Non-pigmented ciliary epithelial cell (primary cell): ENCODE measurements at places on chromosomes 16 and 17.

DNA sequence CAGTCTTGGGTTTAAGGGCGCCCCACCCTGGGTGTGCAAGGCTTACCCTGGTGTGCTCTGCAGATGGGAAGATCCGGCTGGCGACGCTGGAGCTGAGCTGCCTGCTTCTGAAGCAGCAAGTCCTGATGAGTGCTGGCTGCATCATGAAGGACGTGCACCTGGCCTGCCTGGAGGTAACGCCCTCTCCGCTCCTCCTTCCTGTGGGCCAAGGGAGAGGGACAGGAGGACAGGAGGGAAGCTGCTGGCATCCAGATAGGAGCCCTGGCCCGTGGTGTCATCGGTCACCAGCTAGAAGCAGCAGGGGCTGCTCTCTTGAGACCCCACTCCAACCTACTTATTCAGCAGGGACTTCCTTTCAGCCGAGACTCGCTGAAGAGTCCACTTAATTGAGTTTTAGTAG is 97.8 kb downstream of the CLEC16A start:
- DNase-seq = no peak

- DNase-seq = no peak
These were observed 59.8 kb downstream of the PGS1 start for GRCh38 chr17:78438271-78438691.

DNA sequence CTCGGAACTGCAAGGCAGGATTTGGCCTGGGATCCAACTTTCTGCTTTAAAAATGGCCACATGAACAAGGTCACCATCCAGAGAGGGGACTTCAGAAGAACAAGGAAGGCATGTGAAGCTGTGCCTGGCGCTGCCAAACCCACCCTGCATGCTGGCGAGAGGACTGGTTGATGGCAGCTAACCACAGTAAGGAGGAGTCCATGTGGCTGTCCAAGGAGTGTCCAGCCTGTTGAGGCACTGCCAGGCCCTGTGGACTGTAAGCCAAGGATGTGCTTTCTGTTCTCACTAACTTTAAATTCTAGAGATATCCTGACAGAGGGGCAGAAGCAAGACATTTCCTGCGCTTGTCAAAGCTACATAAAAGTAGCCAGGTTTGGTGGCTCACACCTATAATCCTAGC is 40.4 kb downstream of the CDK5R1 start:
- DNase-seq = no peak

GRCh38 chr17:36918211-36918691 is 19.0 kb upstream of the LHX1 start:
- no peak for DNase-seq

GRCh38 chr17:50181591-50182560 is 16.1 kb downstream of the SGCA start:
- DNase-seq = no peak

GRCh38 chr17:39231591-39232551 is 6.1 kb upstream of the STAC2 start:
- no peak for DNase-seq

- DNase-seq = no peak
These were observed 1.1 kb upstream of the ZNF747 start for GRCh38 chr16:30535777-30536190.

GRCh38 chr16:30760001-30760559 is 1.8 kb downstream of the CFAP119 start:
- no peak for DNase-seq

DNA sequence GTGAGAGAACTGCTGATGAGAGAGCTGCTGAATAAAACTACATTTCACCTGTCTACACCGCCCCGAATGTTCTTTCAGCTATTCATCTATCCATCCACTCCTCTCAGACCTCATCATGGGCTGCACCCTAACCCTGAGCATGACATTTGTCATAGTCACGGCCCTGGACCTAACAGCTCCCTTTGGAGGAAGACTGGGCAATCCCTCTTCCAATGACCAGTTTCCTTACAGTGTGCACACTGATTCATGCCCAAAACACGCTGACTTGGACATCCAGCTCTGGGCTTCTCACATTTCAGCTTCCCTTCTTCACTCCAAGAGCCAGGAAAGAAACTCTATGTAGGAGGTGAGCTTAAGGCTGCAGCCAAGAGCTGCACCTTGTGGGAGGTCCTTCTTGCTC is 41.8 kb upstream of the ARL4D start:
- DNase-seq = peak; percentile 77

GRCh38 chr17:60087882-60088669 is 9.4 kb upstream of the HEATR6 start:
- DNase-seq = no peak

- no peak for DNase-seq
These were observed 36.1 kb upstream of the ZCCHC14 start for GRCh38 chr16:87528690-87529579.

DNA sequence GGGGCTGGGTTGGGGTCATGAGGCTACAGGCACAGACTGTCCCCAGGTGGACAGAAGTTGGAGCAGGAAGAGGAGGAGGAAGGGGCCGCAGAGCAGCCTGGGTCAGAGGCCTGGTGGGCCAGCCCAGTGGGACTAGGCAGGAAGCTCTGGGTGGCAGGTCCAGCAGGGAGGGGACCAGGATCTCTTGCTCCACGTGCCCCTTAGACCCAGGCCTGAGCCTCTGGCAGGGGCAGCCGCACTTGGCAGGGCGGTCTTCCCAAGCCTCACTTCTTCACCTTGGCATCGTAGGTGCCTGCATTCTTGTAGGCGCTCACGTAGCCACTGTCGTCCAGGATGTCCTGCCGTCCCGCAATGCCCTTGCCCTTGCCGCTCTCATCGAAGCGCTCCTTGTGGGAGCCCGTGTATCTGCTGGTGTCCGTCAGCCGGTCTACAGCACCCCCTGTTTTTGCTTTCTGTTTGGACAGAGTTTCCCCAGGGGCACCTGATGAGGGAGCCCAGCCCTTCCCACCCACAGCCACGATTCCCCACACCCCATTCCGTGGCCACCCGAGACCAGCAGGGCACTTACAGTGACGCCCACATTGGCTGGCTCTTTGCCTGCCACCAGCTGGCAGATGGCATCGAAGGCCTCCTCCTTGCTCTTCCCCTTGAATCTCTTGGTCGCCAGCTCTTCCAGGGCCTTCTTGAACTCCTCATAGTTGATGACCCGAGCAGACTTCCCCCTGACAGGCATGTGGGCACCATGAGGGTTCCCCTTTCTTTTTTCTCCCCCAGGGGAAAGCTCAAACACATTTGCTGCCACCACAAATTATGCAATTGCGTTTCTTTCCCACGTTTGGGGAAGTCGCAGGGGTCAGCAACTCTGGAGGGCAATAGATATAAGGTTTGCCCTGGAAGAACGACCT is 3.1 kb downstream of the TPPP3 start:
- DNase-seq = no peak

DNA sequence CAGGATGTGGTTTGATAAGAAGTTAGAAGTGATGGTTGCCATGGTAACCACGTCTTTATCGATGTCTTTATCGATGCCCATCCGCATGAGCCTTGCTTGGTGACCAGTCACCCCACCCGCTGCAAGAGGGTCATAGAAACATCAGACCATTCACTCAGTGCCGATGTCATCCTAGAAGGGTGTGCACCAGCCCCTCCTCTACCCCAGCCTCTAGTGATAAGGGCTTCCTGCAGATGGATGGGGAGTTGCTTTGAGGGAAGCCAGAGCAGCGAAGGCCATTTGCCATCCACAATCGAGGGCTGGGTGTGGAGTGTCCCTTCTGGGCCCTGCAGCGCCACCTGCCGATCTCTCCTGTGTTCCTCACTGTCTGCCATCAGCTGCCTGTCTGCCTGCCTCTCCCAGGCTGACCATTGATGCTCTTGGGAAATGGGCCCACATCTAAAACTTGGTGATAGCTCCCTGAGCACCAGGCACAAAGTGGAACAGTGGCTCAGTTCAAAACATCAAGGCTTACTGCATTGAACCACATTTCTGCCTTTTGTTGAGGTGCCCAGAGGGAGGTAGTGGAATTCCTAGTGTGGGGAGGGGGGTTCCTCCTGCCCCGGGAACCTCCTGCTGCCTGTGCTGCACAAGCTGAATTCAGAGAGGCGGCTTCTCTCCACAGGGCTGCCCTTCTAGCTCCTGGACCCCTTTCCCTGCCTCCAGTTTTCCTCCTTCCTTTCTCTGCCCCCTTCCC is 8.9 kb downstream of the CALB2 start:
- DNase-seq = no peak

- DNase-seq = no peak
These were observed 192.3 kb upstream of the SALL1 start for GRCh38 chr16:51343411-51343810.

DNA sequence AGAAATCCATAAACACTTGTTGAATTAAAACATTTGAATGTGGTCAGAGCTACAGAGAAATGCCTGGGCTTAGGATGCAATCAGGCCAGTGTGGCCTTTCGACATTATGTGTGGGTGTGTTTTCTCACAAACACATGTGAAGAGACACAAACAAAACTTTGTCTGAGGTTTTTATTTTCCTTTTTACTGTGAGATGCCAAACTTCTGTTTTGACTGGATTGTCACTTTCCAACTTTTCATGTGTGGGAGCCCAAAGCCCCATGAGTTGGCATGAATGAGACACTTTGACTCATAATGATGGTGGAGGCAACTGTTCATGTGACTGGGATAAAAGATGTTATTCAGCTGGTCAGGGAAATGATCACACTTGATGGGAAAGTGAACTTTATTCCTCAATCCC is 71.9 kb upstream of the GAS7 start:
- DNase-seq = no peak

- DNase-seq = no peak
These were observed 11.2 kb upstream of the MTSS2 start for GRCh38 chr16:70696952-70697593.

DNA sequence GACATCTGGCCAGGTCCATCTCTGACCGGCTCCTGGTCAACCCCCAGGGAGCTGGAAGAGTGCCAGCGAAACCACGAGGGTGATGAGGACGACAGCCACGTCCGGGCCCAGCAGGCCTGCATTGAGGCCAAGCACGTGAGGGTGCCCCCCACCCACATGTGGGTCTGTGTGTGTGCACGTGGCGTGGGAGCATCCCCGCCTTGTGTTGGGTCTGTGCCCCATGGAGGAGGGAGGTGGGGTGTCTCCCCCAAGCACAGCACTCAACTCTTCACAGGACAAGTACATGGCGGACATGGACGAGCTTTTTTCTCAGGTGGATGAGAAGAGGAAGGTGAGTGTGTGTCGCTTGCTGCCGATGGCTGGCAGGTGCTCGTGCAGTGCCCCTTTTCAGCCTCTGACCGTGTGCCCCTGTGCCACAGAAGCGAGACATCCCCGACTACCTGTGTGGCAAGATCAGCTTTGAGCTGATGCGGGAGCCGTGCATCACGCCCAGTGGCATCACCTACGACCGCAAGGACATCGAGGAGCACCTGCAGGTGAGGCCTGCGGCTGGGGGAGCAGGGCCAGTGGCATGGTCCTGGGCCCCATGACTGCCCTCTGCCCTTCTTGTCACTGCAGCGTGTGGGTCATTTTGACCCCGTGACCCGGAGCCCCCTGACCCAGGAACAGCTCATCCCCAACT is 1.7 kb downstream of the STUB1 start:
- DNase-seq = no peak

GRCh38 chr16:24372824-24373223 is 116.7 kb downstream of the CACNG3 start:
- no peak for DNase-seq

- no peak for DNase-seq
These were observed 54.0 kb downstream of the GAS7 start for GRCh38 chr17:10144456-10144855.

DNA sequence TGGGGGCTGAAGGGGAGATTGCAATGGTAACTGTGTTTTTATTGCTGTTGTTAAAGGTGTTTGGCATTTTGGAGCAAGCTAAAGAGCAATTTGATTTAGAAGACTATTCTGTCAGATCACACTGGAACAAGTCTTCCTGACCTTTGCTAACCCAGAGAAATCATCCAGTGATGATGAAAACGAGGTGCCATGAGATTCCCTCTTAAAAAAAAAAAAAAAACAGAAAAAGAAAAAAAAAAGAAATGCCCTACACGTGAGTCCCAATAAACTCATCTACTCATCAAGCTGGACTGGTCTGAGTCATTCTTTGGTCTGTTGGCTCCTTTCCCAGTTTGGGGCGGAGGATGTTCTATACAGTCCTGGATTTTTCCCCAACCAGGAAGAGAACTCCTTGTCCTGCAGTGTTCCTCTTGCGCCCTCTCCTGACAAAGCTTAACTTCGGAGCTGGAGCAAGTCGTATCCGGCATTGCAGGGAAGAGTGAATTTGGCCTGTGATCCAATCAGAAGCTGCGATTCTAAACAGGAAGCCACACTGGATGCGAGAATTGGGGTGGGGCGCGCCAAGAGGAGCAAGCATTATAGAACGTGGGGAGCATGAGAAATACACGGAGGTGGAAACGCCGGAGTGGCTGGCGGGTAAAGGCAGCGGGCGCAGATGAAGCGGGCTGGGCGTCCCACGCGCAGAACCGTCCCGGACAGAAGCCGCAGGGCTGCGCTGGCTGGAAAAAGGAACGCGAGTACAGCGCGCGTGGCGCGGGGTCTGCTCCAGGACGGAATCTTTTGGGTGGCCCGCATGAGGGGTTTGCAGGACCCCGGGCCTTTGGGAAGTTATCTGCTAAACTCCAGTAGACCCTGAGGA is 22.4 kb upstream of the CRYM start:
- peak; percentile 99 for DNase-seq

DNA sequence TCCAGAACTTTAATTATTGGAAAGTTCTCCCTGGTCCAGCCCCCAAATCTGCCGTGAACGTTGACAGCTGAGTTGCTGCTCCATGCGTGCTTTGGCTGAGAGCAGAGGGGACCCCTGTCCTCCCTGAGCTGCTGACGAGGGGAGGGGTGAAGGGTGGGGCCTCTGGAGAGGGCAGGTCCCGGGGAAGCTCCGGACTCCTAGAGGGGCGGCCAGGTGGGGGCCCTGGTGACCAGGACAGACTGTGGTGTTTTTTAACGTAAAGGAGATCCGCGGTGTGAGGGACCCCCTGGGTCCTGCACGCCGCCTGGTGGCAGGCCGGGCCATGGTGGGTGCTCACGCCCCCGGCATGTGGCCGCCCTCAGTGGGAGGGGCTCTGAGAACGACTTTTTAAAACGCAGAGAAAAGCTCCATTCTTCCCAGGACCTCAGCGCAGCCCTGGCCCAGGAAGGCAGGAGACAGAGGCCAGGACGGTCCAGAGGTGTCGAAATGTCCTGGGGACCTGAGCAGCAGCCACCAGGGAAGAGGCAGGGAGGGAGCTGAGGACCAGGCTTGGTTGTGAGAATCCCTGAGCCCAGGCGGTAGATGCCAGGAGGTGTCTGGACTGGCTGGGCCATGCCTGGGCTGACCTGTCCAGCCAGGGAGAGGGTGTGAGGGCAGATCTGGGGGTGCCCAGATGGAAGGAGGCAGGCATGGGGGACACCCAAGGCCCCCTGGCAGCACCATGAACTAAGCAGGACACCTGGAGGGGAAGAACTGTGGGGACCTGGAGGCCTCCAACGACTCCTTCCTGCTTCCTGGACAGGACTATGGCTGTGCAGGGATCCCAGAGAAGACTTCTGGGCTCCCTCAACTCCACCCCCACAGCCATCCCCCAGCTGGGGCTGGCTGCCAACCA is at the start of gene MC1R:
Gene MC1R, plus strand, starts transcription at position 410 of the 895 bp plus-strand sequence. Its CDS starts 397 bp downstream, at position 807.
- no peak for DNase-seq

DNA sequence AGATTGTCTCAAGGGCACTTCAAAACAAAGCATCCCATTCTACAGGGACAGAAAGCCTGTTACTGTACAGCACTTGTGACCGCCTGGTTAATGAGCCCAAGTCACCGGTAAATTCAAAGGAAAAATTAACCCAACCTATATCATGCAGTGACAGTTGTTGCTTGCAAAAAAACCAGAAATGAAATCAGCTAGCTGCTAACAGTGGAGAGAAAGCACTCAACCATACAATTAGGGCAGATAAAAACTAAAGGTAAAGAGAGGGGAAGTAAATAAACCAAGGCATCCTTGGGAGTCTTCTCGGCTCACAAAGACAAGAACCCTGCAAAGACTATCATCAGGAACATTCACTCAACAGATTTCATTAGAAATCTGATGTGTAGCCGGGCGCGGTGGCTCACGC is 5.9 kb downstream of the RETREG3 start:
- DNase-seq = no peak
